ENCODE measurements at places on chromosomes 7 and 10.
A peak's percentile ranks its signal among the peaks of the same experiment; 100 is the strongest.

GRCh38 chr10:59724098-59724938 is 14.7 kb upstream of the SLC16A9 start:
- no peak for DNase-seq

GRCh38 chr10:127904311-127905000 is 2.4 kb upstream of the PTPRE start:
- no peak for DNase-seq

DNA sequence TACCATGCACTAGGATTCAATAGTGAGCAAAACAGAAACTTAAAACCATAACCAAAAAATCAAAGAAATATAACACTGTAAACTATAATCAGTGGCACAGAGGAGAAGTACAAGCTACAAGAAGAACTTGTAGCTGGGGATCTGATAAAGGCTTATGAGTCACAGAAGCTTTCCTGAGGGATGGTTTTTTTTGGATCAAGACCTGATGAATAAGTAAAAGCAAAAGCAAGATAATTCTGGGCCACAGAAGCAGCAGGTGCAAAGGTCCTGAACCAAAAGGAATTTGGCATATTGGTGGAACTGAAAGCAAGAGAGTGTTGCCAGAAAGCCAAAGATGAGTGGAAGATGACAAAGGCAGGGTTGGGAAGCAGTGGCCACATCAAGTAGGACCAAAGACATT is 37.4 kb upstream of the BET1 start:
- no peak for DNase-seq

GRCh38 chr7:33495207-33495606 is 365.8 kb downstream of the BBS9 start:
- no peak for DNase-seq

DNA sequence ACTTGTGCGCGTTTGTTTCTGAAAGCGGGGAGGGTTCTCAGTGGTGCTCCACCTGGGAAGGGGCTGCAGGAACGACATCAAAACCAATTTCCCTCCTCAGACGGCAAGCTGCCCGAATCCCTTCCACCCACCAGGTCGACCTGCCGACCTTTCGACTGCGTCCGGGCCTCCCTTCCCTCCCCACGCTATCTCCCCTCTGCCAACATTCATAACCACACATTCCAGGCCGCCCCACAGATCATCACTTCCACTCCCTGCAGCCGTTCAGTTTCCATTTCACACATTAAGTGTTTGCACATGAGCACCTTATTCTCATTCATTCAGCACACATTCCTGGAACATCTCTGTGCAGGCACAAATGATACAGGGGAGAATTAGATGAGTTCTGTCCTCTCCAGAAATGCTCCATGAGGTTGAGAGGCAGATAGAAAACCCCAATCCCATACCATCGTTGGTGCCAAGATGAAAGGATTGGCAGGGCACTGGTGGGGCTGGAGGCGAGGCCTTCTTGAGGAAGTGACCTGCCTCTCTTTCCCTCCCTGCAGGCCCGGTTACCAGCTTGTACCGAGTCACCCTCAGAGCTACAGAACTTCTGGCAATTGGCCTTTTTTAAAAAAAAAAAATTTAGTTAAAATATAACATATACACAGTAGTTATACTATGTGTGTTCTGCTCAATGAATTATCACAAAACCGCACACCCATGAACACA is 70.0 kb downstream of the MINDY4 start:
- DNase-seq = no peak

- DNase-seq = no peak
Observed at GRCh38 chr7:64947252-64948000, 43.4 kb downstream of the ZNF117 start.

DNA sequence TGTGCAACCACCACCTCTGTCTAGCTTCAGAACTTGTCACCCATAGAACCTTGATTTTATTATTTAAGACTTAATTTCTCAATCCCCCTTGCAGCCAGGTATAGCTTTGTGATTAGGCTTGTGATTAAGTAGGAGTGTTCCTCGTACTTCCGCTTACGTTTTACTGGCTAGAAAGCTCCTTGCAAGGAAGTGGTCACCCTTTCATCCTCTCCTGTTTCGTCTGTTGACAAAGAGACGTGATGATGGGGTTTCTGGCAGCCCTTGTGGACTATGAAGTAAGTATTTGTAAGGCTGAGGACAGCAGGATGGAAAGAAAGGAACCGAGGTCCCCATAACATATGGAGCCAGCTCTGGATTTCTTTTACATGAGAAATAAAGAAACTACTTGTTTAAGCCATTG is 86.5 kb upstream of the KDM7A start:
- no peak for DNase-seq

- peak; percentile 84 for DNase-seq
Observed at GRCh38 chr10:80460399-80461207, 6.5 kb downstream of the TSPAN14 start.

All from NCI-H1048 (cell line).